HCT116 (cell line): ENCODE measurements at places on chromosomes 5 and 9. TPM values are rescaled to one million over a fixed set of nuclear protein-coding genes. Genes with fewer than 3 reads are reported as not detected.

DNA sequence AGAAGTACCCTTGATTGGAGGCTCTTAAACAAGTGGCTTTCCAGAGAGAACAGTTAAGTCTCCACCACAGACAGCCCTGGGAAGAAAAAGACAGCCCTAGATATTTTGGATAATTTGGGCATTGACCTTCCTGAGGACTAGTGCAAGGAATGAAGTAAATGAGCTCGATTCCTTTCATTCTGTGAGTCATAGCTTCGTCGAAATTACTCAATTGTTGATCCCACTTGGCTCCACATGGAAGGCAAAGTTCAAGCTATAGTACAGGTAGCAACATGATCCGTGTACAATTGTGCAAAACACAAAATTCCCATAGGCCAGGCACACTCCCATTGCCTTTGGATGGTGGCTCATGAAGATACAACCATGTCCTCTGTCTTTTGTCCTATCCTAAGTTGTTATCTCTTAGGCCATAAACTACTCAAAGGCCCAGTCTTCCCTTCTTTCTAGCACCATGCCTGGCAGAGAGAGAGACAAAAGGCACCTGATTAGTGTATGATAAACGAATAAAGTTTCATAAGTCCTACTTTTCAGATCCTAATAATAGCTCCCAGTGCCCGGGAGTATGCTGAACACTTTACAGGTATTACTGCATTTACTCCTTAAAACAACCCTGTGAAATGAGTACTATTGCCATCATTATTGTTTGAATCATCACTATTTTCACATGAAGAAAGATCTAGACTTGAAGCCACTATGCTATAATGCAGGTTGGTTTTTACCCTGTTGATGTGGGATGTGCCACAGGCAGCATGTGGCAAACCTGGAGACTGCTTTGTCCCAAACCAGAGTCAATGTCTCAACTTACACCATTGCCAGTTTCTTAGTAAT lies 116.7 kb upstream of the RANBP3L start:
- DNase-seq = no peak
- no peak overlapping the region for H3K27ac ChIP-seq
- H3K36me3 ChIP-seq = no peaks in the 10 kb centered on the region
- no peaks in the 10 kb centered on the region for H3K27me3 ChIP-seq
- no peak overlapping the region for H3K4me3 ChIP-seq
- no peaks in the 10 kb centered on the region for H3K4me1 ChIP-seq

Gene MPDZ
- 0.12 TPM for total RNA-seq

GRCh38 chr5:8907168-8907868 lies 638.6 kb downstream of the SEMA5A start:
- H3K27ac ChIP-seq = no peak overlapping the region
- no peaks in the 10 kb centered on the region for H3K27me3 ChIP-seq
- DNase-seq = no peak

DNA sequence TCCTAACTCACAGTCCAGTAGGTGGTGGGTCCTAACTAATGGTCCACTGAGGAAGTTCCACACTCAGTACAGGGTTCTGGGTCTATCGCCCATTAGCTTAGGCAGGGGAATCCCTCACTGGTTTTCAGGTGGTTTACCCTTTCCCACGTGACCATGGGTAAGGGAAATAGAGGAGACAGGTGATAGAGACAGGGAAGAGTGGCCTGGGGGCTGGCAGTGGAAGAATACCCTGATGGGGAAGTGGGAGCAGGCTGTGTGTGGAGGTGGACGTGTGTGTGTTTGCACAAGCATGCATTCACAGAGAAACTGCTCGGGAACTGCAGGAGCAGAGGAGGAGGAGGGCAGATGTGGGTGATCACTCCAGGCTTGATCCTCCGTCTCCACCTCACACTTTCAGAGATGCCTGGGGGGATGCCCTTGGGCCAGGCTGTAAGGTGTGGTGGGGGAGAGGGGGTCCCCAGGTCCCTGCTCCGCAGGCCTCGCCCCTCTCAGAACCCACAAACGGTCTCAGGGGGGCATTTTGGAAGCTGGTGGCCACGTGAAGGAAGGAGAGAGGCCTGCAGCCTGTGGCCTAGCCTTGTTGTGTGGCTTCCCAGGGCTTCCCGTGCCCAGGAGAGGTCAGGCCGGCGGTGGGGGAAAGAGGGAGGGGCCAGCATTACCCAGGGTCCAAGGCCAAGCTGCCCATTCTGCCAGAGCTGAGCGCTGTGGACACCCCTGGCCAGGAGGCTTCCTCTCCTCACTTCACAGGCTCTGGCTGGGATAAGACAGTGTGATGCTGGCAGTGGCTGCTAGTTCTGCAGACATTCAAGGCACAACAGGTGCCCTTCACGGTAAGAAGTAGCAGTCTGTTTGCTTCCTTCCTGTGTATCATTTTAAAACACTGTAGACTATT lies 80.0 kb downstream of the OTULIN start:
- H3K27ac ChIP-seq = no peak overlapping the region
- H3K4me1 ChIP-seq = no peaks in the 10 kb centered on the region
- H3K27me3 ChIP-seq = no peaks in the 10 kb centered on the region
- no peaks in the 10 kb centered on the region; the same call in 1 of the 2 replicates for H3K36me3 ChIP-seq
- no peak for DNase-seq

DNA sequence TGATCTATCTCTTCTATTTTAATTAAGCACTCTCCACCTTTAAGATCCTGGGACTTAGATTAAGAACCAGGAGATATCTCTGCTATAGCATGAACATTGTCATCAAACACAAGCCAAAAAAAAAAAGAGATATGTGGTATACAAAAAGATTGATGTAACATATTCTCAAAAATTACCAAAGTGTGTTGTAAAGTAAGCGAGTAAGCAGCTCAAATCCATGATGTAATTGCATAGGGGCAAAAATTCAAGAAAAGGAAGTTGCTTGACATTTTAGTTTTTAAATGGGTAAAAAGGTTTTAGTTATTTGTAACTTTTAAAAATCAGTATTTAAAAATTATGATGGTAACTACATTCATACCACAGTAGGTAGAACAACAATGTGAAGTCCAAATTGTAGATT lies 40.7 kb downstream of the CNTRL start:
- no peaks in the 10 kb centered on the region for H3K27me3 ChIP-seq
- no peaks in the 10 kb centered on the region for H3K36me3 ChIP-seq
- no peak for DNase-seq
- no peak overlapping the region for H3K27ac ChIP-seq

- H3K36me3 ChIP-seq = no peaks in the 10 kb centered on the region
- DNase-seq = no peak
- H3K4me1 ChIP-seq = peaks cover 31% of the 10 kb centered on the region
- H3K4me3 ChIP-seq = no peak overlapping the region
Measured at GRCh38 chr5:42988568-42988967, 51.6 kb downstream of the ANXA2R start.

GRCh38 chr9:71647094-71647591 lies 121.2 kb downstream of the CEMIP2 start:
- no peaks in the 10 kb centered on the region for H3K36me3 ChIP-seq
- no peaks in the 10 kb centered on the region for H3K27me3 ChIP-seq
- peak; percentile 13 for DNase-seq
- H3K27ac ChIP-seq = no peak overlapping the region

DNA sequence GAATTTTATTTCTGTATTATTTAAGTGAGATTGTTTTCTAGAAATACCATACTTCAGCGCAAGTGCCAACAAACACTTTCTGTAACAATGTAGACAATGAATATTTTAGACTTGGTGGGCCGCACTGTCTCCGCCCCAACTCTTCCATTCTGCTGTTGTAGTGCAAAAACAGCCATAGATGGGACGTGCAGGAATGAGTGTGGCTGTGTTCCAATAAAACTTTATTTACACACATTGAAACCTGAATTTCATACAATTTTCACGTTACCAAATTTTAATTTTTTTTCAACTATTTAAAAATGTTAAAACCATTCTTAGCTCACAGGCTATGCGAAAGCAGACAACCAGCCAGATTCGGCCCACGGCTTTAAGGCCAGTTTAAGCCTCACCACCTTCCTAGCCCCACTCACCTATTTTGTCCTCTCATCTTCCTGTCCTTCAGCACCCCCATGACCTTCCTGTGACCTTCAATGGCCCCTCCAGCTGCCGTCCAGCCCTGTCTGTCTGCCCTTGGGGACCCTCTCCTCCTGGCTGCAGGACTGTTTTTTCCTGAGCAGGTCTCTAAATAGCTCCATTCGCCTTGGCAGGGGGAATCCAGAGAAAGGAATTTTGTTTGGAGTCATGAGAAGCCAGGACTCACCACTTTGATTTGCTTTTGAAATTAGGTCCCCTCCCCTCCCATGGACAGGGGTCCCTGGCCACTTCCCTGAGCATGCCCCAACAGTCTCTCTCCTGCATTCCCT lies 11.2 kb upstream of the ANXA6 start:
- H3K27ac ChIP-seq = no peak overlapping the region
- H3K27me3 ChIP-seq = no peaks in the 10 kb centered on the region
- H3K4me1 ChIP-seq = no peaks in the 10 kb centered on the region
- DNase-seq = no peak
- H3K36me3 ChIP-seq = no peaks in the 10 kb centered on the region

GRCh38 chr9:76598981-76599380 lies 140.0 kb downstream of the GCNT1 start:
- no peak overlapping the region for H3K4me3 ChIP-seq
- no peak overlapping the region for H3K27ac ChIP-seq

Gene SH2D3C
- 1.3 TPM for total RNA-seq

GRCh38 chr5:56054666-56055065 lies 59.9 kb upstream of the IL6ST start:
- DNase-seq = no peak
- H3K36me3 ChIP-seq = no peaks in the 10 kb centered on the region
- H3K4me3 ChIP-seq = no peak overlapping the region
- H3K27ac ChIP-seq = no peak overlapping the region
- H3K27me3 ChIP-seq = no peaks in the 10 kb centered on the region
- H3K4me1 ChIP-seq = peaks cover 18% of the 10 kb centered on the region

DNA sequence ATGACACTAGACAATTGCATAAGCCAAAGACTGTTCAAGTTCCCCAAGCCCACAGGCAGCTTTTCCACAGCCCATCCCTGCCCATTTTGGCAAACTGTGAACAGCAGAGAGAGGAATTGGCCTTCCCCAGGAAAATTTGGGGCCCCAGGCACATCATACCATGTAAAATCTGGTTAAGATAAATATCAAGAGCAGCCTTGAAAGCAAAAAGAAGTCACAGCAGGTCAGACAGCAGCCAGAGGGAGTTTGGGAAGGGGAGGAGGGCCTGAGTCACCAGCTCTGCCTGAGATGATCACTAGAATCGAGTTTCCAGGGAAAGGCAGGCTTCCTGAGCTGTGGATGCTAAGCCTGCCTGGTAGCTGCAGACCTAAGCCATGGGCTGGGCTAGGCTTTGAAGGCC lies 179.2 kb downstream of the RFK start:
- H3K27ac ChIP-seq = no peak overlapping the region
- DNase-seq = no peak
- no peaks in the 10 kb centered on the region for H3K36me3 ChIP-seq

- no peaks in the 10 kb centered on the region for H3K36me3 ChIP-seq
- H3K4me3 ChIP-seq = no peak overlapping the region
- H3K27me3 ChIP-seq = no peaks in the 10 kb centered on the region
- no peak overlapping the region for H3K27ac ChIP-seq
- DNase-seq = peak; percentile 22
Measured at GRCh38 chr9:3337515-3338225, 188.1 kb downstream of the RFX3 start.

Gene F2RL2
- total RNA-seq = 0.07 TPM

Gene DIPK1B
- 15.6 TPM for total RNA-seq

Gene ADAMTSL2
- total RNA-seq = not detected

DNA sequence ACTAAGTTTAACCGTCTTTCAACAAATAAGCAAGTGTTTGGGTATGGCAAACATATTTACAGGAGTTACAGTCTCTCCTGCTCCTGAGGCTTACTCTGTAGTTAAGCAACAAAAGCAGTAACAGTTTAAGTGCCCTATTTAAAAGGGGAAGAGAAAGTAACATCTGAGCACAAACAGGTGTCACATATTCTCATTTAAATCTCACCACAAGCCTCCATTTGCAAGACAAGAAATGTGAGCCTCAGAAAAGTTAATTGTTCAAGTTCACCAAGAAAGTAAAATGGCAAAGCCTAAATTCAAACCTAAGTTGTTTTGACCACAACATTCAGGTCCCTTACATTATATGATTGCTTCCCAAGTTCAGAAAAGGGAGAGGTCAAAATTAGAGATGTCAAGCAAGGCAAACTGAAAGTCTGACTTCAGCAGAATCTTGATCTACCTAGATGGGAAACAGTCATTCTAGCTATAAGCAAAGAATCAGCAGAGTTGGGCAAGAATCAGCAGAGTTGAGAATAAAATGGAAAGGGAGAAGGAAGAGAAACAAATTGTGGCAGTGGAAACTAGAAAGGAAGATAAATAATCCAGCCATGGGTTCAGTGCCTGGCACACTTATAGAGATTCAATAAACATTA lies 93.4 kb downstream of the STRBP start:
- DNase-seq = no peak
- 0 out of 2 replicates have a peak, but pooled peaks cover 4% of the 10 kb centered on the region for H3K36me3 ChIP-seq
- H3K4me1 ChIP-seq = no peaks in the 10 kb centered on the region
- no peak overlapping the region for H3K27ac ChIP-seq

GRCh38 chr9:36530224-36530623 lies 42.5 kb upstream of the MELK start:
- H3K27ac ChIP-seq = no peak overlapping the region
- no peaks in the 10 kb centered on the region for H3K4me1 ChIP-seq
- DNase-seq = no peak

DNA sequence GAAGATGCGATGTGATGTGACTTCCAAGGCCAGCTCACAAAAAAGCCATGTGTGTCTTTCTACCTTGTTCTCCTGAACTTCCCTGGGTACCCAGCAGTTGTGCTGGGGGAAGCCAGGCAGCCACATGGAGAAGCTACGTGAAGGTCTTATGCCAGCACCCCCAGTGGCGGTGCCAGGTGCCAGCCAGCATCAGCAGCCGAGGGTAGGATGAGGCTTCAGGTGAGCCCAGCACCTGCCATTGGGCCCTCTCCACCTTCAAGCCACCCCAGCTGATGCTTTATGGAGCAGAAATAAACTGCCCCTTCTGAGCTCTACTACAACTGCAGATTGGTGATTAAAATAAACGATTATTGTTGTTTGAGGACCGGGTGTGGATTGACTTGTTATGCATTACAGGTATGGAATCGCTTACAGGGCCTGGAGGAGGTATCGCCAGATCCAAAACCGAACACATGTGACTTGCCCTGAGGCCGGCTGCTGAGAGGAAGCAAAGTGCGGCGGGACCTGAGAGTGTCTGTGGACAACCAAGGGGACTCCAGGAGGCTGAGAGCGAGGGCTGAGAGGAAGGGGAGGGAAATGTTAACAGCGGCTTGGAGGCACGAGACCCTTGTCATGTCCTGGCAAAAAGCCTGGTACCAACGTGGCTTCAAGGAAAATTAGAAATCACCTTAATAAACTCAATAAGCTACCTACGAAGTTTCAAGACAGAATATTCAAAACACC lies 36.0 kb upstream of the OLFM1 start:
- H3K27ac ChIP-seq = no peak overlapping the region
- no peaks in the 10 kb centered on the region for H3K4me1 ChIP-seq
- peaks cover 32% of the 10 kb centered on the region for H3K27me3 ChIP-seq
- no peak for DNase-seq
- H3K4me3 ChIP-seq = no peak overlapping the region

- H3K36me3 ChIP-seq = no peaks in the 10 kb centered on the region
Measured at GRCh38 chr5:156826150-156826549, 23.9 kb upstream of the PPP1R2B start.

Gene APBA1
- total RNA-seq = 0.20 TPM

Gene PCDHB9
- 0.07 TPM for total RNA-seq
